ENCODE measurements at places on chromosomes 7 and 10. TPM values are rescaled to one million over a fixed set of nuclear protein-coding genes. Genes with fewer than 3 reads are reported as not detected.

The ACTA2 gene
- total RNA-seq = 840 TPM

The SH3PXD2A gene
- total RNA-seq = 21.0 TPM

The GNGT1 gene
- not detected for total RNA-seq

- DNase-seq = no peak
Measured at GRCh38 chr10:132270721-132271457, 36.9 kb downstream of the STK32C start.

DNA sequence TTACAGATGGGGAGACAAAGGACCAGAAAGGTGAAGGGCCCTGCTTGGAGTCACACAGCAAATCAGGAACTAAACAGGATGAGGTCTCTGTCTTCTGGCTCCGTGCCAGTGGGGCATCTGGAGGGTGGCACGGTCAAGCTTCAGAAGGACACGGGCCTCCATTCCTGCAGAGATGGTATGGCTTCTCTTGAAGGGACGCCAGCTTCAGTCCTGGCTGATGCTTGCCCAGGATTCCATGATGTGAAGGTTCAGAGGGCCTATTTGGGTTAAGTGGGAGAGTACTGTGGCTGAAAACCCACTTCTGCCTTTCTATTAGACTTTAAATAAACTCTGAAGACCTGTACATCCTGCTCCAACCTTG is 6.1 kb downstream of the RAMP3 start:
- DNase-seq = no peak

All from omental fat pad (tissue), 4 donors.